ENCODE measurements at places on chromosomes 5 and 9.

DNA sequence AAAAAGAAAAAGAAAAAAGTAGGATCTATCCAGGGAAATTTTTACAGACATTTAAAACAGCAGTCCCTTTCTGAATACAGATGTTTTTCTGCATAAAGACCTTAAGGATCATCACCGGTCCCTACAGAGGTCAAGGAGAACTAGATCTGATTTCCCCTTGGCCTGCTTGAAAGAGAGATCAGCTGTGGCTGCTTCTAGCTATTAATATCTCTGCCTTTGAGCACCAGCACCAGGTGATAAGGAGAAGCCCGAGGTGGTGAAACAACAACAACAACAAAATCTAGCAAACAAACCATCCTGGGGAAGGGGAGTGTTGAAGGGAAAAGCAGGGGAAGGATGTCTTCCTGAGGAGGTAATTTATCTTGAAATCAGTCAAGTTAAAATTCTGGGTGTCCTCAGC is 42.1 kb downstream of the ZNF366 start:
- DNase-seq: no peak

- DNase-seq: no peak
Observed at GRCh38 chr5:160548949-160549645, 127.4 kb downstream of the PTTG1 start.

GRCh38 chr5:75460532-75460931 is 50.9 kb downstream of the CERT1 start:
- no peak for DNase-seq

DNA sequence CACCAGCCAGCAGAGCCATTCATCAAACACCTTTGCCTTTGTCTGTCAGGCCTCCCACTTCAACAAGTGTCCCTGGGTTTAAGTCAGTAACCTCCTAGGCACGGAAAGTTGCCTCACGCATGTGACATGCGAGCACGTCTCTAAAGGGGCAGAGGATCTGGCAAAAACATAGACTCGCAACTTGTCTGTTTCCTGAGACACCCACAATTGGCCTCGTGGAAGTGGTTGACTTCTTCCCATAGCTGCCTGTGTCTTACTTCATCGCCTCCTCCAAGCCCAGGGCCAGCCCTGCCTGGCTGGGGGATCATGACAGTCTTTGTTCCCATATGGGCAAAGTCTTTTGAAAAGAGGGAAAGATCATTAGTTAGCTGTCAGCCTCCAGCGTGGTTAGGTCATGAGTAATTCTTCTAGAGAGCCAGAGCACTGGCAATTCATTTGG is 35.5 kb upstream of the GLRX start:
- DNase-seq: no peak

DNA sequence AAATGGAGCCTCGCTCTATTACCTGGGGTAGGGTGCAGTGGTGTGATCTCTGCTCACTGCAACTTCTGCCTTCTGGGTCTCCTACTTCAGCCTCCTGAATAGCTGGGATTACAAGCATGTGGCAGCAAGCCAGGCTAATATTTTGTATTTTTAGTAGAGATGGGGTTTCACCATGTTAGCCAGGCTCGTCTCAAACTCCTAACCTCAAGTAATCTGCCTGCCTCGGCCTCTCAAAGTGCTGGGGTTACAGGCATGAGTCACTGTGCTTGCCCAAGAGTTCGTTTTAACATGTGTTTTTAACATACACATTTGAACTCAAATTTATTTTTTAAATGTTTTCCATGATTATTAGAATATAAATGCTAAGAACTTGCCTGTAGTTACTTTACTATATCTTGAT is 34.2 kb downstream of the MARCHF6 start:
- DNase-seq: no peak

- DNase-seq: no peak
Observed at GRCh38 chr9:73200694-73201452, 49.2 kb downstream of the ANXA1 start.

DNA sequence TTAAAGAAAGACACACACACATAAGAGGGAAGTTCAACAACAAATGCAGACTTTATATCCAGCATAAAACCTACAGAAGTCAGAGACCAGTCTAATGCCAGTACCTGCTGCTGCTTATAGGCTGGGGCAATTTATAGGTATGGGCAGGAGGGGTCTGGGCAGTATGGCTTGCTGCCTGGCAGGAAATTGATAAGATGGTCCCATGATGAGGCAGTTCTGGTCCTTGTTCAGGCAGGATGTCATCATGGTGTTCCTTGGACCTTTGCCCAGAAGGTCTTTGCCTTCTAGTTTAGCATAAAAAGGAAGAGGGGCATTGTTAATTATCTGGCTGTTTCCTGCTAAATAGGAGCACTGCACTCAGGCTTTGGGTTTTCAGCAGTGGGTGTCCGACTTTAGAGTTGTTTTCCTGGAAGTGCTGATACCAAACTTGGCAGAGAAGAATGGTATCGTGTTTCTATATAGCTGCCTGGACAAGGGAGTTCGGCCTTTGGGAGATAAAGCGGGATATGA is 10.4 kb upstream of the PDCD1LG2 start:
- no peak for DNase-seq

Data from CD4-positive, alpha-beta T cell treated with Interleukin-17A for 4 hours (primary cell).